NCI-H510A treated with DMSO at 0.1 percent for 48 hours (cell line): ENCODE measurements at places on chromosomes 12 and 14.

DNA sequence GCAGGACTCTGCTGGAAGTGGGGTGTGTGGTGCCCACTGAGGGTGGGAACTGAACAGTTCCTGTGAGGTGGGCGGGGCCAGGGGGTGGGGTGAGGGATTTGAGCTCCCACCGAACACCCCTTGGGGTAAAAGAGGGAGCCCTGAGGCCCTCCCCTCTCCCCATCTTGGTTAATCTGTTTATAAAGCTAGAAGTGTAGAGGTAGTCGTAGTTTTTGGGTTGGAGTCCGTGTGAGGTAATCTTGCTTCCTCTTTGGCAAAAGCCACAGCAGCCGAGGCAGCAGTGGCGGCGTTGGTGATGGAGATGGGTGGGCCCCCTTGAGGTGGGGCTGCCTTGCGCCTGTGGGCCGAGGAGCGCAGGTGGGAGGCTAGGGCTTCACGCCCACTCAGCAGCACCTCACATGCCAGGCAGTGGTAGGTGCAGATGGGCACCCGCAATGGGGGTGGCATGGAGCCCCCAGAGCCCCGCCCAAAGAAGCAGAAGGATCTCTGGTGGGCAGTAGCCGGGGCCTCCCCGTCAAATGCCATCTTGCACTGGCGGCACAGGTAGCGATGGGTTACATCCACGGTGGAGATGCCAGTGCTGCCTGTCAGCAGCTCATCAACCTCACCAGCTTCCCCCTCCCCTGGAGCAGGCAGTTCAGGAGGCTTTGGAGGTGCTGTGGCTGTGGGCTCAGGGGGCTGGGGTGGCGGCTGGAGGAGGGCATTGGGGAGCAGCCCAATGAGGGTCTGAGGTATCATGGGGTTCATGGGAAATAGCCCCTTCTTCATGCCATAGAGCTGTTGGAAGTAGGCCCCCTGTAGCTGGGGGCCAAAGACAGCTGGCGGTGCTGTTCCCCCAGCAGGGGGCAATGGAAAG is 29.6 kb downstream of the ZFHX2 start:
- no peak for DNase-seq

GRCh38 chr12:76976777-76977382 is 88.5 kb downstream of the E2F7 start:
- no peak for DNase-seq

DNA sequence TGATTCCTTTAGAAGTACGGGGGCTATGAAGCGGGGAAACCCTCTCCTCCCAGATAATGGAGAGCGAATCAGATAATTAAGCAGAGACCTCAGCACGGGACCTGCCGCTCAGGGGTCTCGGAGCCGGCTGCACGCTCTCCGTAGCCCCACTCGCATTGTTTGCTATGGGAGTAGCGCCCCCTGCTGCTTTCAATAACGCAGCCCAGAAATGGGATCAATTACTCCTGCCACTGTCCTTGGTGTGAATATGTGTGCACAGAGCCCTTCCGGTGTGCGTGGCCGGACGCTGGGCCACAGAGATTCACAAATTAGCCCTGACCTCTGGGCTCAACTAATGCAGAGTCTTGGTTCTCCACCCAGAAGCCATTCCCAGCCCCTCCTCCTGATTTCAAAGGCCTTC is 76.4 kb upstream of the TMEM132C start:
- DNase-seq = peak; percentile 72

DNA sequence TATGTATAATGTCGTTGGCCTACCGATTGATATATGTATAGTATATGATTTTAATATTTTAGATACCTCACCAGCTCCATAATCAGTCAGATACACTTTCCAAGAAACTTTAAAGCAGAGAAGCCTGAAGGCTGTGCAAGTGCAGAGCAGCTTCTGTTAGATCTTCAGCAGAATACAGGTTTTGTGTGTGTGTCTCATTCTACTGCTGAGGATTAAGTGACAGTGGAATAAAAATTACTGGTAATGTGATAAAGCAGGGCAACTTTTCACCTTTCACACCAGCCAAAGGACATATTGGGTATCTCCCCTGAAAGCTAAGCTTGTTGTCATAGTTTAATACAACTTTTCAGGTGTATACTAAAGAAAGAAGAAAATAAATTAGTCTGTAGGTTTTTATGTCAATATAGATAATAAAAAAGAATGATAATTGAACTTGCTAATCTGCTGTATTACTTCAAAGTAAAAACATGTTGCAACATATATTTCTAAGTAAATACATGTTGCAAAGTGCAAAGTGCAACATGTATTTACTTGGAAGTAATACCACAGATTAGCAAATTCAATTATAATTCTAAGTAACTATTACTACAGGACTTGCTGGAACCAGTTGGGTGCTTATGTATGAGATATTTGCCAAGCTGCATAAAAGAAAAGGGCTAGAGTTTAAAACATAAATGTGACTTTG is 128.3 kb downstream of the SLC16A7 start:
- DNase-seq = no peak

DNA sequence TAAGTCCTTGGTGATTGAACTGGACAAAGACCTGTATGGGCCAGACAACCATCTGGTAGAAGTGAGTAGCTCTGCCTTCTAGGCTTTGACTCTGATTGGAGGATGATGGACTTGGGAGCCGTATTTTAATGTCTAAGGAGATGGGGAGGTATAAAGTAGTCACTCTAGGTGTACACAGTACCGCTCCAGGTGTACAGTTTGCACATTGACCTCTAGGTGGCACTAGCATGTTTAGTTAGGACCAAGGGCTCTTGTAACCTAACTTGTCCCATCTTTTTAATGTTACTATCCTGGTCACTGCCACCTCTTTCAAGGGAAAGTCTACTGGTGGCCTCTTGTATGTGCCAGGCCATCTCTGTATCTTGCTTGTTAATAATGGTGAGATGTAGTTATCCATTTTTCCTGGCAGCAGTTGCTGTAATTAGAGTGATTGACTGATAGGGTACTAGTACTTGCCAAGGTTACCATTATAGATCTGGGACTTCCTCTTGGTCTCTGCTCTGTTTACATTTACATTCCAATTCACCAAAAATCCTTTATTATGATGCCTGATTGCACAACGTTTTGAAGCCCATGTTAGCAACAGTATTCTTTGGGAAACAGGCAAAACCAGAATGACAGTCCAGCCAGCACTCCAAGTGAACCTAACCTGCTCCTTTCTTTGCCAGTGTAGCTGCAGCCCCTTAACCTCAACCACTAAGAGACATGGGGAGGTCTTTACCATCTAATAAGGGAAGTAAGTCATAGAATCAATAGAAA is 3.6 kb downstream of the SMARCD1 start:
- peak; percentile 73 for DNase-seq

- no peak for DNase-seq
Observed at GRCh38 chr12:113802966-113803758, 163.0 kb downstream of the RBM19 start.

DNA sequence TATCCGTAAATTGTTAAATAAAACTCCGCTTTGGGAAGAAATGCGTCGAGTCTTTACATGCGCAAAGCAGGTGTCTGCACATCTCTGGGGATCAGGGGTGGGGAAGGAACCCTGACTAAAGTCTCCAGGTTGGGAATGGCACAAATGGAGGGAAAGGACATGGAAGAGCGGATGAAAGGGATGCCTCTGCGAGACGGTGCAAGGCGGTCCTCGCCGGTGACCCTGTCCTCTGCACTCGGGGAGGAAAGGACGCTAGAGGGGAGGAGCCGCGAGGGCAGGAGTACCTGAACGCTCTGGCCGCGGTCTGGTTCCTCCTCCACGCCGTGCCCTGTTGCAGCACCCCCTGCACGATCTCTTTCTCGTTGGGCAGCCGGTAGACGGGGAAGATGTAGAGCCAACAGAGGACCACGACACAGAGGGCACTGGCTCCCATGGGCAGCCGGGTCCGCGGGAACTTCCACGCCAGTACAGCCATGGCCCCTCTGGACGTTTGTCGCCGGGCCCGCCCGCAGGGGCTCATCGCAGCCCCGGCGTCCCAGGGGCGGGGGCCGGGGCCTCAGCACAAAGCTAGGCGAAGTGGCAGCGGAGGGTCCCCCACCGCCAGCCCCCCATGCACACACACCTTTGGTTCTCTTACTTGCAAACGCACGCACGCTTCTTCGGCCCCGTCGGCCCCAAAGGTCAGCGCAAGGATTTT is 646 bp downstream of the ST8SIA1 start:
- peak; percentile 28 for DNase-seq

DNA sequence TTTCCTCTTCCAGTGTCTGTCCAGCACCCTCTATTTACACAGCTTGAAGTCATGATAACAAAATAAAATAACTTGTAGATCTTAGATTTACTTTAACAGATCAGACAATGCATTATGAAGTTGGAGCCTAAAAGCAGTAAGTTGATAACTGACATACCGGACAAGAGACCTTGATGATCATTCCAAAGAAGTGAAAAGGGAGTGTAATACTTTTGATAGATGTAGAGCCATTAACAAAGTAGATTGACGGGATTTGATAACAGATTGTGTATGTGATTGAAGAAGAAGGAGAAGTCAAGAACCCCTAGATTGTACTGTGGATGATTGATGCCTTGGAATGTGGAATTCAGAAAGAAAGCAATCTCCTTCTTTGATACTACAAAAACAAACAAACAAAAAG is 403.8 kb upstream of the MGAT4C start:
- DNase-seq = no peak

DNA sequence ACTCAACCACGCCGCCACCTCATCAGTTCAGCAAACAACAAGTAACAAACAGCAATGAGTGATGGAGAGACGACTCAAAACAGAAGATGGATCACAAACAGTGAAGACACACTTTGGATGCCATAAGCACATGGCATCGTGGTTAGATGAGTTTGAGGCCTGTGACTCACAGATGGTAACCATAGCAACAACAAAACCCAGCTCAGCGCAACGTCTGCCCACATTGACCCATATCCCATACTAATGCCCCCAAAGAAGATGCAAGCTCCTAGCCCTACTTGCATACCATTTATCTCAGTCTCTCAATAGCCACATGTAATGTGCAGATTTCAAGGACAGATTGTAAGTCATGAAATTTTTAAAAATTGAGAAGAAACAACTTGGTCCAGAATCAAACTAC is 1322.3 kb upstream of the TMEM132C start:
- no peak for DNase-seq

DNA sequence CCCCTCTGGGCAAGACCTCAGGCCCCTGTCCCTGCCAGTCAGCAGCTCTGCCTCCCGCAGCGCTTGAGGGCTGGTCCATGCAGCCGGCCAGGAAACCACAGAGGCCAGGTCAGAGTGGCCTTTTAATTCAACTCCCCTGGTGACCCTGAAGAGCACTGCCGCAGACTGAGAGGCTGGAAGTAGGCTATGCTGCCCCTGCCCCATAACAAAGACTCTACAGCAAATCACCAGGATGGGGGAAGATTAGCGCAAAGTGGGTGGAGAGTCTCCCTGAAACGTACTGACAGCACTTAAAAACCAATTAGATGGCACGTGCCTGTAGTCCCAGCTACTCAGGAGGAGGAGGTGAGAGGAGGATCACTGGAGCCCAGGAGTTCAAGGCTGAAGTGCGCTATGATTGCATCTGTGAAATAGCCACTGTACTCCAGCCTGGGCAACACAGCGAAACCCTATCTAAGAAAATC is 70.5 kb downstream of the ITPK1 start:
- DNase-seq = peak; percentile 23
